ENCODE measurements at places on chromosomes 2 and 18. TPM values are rescaled to one million over a fixed set of nuclear protein-coding genes. Genes with fewer than 3 reads are reported as not detected.

The DOK1 gene
- 11.8 TPM for polyA plus RNA-seq

DNA sequence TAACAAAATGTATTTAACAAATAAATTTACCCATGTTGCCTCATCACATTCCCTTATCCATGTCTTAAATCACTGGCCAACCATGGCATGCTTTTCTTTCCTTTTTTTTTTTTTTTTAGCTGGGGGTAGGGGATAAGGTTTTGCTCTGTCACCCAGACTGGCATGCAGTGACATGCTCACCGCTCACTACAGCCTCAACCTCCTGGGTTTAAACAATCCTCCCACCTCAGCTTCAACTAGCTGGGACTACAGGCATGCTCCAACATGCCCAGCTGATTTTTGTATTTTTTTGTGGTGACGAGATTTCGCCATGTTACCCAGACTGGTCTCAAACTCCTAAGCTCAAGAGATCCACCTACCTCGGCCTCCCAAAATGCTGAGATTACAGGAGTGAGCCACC, 266.4 kb downstream of the THSD7B start:
- DNase-seq: no peak
- no peaks in the 10 kb centered on the region for H3K4me1 ChIP-seq
- no peaks in the 10 kb centered on the region for H3K27me3 ChIP-seq
- no peaks in the 10 kb centered on the region for H3K36me3 ChIP-seq
- H3K27ac ChIP-seq: no peak overlapping the region

- no peak overlapping the region for H3K4me3 ChIP-seq
- peak; percentile 9 for DNase-seq
- H3K27ac ChIP-seq: no peak overlapping the region
- no peaks in the 10 kb centered on the region for H3K27me3 ChIP-seq
Measured at GRCh38 chr2:240619506-240620148, 5.7 kb upstream of the GPR35 start.

DNA sequence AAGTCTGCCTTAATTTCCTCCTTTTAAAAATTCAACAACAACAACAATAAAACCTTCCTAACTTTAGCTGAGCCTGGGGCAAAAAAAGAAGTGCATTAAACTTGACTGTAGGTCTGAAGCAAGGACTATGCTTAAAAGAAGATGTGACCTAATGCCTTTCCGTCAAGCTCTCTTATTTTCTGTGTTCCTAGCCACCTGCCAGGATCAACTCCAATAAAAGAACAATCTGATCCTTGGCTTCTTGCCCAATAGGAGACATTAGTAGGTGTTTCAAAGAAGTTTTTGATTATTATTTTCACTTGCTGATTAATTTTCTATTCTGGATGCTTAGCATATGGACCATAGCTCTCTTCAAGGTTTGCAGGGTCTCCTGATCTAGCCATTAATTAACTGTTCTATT, 237.5 kb downstream of the STK39 start:
- no peak overlapping the region for H3K4me3 ChIP-seq
- no peak overlapping the region for H3K27ac ChIP-seq
- no peak for DNase-seq
- H3K36me3 ChIP-seq: no peaks in the 10 kb centered on the region
- no peaks in the 10 kb centered on the region for H3K27me3 ChIP-seq
- H3K4me1 ChIP-seq: peaks cover 4% of the 10 kb centered on the region

The FAM110C gene
- polyA plus RNA-seq: 6.9 TPM

- no peaks in the 10 kb centered on the region for H3K36me3 ChIP-seq
- no peak overlapping the region for H3K27ac ChIP-seq
- no peaks in the 10 kb centered on the region for H3K27me3 ChIP-seq
- peaks cover 3% of the 10 kb centered on the region for H3K4me1 ChIP-seq
- no peak for DNase-seq
Measured at GRCh38 chr2:236175548-236176150, 7.5 kb upstream of the GBX2 start.

- no peaks in the 10 kb centered on the region for H3K27me3 ChIP-seq
- no peak overlapping the region for H3K27ac ChIP-seq
- H3K4me1 ChIP-seq: peaks cover 5% of the 10 kb centered on the region
- no peak for DNase-seq
Measured at GRCh38 chr2:6071519-6071918, 379.3 kb downstream of the SOX11 start.

GRCh38 chr2:24021122-24021998, 11.5 kb downstream of the MFSD2B start:
- no peak overlapping the region for H3K4me3 ChIP-seq
- H3K4me1 ChIP-seq: no peaks in the 10 kb centered on the region
- H3K36me3 ChIP-seq: no peaks in the 10 kb centered on the region
- H3K27ac ChIP-seq: no peak overlapping the region
- DNase-seq: no peak

The ANKRD30BL gene
- 0.10 TPM for polyA plus RNA-seq

The CYP26B1 gene
- polyA plus RNA-seq: 4.5 TPM

DNA sequence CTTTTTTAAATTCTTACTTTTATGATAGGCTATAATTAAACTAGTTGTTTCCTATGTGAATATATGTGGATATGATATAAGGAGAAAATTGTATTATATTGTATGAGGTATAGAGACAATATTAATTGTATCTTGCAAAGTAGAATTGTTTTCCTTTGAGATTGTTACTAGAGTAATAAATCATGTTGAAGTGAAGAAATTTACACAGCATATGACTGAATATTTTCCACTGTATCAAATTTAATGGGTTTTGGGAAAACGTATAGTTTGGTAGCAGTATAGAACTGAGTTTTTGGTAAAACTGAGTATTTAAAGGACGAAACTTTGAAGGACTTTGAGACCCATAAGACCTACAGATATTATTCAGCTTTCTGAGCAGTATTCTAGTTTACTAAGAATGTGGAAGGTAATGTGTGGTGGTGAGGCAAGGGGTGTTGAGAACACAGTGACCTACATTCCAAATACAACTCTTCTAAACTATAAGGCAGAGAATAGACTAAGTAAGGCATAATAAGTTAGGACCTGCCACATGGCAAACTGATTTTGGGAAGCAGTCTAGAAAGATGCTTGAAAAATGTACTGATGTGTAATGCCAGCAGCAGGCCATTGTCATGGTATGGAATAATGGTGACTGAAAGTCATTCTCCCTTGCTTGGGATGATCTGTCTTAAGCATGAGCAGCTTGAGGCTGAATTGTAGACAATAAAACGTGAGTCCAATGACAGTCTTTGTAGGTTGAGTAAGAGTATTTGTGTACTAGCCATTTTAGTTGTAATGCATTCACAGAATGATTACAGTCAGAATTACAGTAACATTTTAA, 29.6 kb downstream of the PKP4 start:
- H3K27ac ChIP-seq: no peak overlapping the region
- H3K4me3 ChIP-seq: no peak overlapping the region
- H3K27me3 ChIP-seq: no peaks in the 10 kb centered on the region
- no peaks in the 10 kb centered on the region for H3K36me3 ChIP-seq
- peaks cover 4% of the 10 kb centered on the region for H3K4me1 ChIP-seq
- no peak for DNase-seq

- no peak overlapping the region for H3K27ac ChIP-seq
- DNase-seq: no peak
- no peak overlapping the region for H3K4me3 ChIP-seq
- peaks cover 20% of the 10 kb centered on the region for H3K4me1 ChIP-seq
- no peaks in the 10 kb centered on the region for H3K36me3 ChIP-seq
- no peaks in the 10 kb centered on the region for H3K27me3 ChIP-seq
Measured at GRCh38 chr18:58100154-58100553, 56.1 kb downstream of the NEDD4L start.

The C1QL2 gene
- polyA plus RNA-seq: not detected

The GAREM1 gene
- 10.3 TPM for polyA plus RNA-seq

GRCh38 chr2:152050341-152050740, 48.5 kb downstream of the CACNB4 start:
- no peak overlapping the region for H3K27ac ChIP-seq
- no peaks in the 10 kb centered on the region for H3K27me3 ChIP-seq
- no peaks in the 10 kb centered on the region for H3K4me1 ChIP-seq

DNA sequence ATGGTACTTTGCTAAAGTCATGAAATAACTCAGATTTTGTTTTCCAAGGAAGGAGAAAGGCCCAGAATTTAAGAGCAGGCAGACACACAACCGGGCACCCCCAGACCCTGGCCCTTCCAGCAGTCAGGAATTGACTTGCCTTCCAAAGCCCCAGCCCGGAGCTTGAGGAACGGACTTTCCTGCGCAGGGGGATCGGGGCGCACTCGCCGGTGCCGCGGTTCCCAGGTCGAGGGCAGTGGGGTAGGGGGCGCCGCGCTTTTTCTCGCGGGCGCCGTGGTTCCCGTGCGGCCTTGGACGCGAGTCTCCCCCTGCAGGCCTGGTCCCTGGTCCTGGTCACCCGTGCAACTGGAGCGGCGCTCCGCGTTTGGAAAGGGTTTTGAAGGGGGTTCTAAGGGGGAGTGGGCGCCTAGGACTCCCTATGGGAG, 1.2 kb downstream of the ZNF236 start:
- H3K36me3 ChIP-seq: no peaks in the 10 kb centered on the region
- peak overlapping the region; percentile 97 for H3K27ac ChIP-seq
- peak; percentile 59 for DNase-seq
- H3K4me1 ChIP-seq: peaks cover 16% of the 10 kb centered on the region
- H3K4me3 ChIP-seq: peak overlapping the region; percentile 73

The BUB1 gene
- polyA plus RNA-seq: 2.3 TPM

The SERPINB11 gene
- polyA plus RNA-seq: not detected

DNA sequence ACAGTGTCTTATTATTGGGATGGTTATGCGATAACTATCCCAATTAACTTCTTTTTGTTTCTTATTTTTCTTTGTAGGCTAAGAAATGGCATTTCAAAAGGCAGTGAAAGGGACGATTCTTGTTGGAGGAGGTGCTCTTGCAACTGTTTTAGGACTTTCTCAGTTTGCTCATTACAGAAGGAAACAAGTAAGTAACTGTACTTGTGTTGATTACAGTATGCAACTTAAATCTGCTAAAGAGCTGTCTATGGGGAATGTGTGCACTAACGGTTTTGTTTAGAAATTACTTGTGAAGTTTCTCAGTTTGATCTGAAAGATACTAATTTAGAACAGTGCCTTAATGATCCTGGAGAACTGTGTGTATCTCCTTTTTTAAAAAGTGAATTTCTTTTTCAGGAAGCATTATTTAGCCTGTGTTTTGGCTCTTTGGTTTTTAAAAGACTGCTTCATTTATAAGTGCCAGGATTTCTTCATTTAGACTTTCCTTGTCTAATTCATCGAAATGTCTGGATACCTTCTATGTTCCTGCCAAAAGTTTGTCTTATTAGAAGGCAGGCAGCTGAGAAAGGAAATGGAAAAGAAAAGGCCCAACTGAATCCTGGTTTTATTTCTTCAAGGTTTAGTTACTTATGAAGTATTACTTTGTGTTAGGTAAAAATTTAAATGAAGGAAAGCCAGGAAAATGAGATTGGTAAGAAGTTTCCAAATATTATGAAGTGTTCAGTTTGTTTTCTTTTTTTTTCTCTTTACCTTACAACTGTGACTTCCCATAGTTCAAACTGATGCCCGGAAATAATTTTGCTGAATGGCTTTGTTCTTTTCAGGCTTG, 40.1 kb downstream of the GPD2 start:
- no peak overlapping the region for H3K4me3 ChIP-seq
- no peak overlapping the region for H3K27ac ChIP-seq
- no peaks in the 10 kb centered on the region for H3K27me3 ChIP-seq

All from ovary (tissue), 10 donors.